ENCODE measurements at places on chromosomes 6 and 20.

- no peak for DNase-seq
Observed at GRCh38 chr20:22001886-22002285, 296.4 kb downstream of the PAX1 start.

- DNase-seq, result no peak
Observed at GRCh38 chr6:105594821-105595220, 191.9 kb upstream of the PREP start.

GRCh38 chr6:166616261-166617238 is 10.5 kb downstream of the RPS6KA2 start:
- no peak for DNase-seq

DNA sequence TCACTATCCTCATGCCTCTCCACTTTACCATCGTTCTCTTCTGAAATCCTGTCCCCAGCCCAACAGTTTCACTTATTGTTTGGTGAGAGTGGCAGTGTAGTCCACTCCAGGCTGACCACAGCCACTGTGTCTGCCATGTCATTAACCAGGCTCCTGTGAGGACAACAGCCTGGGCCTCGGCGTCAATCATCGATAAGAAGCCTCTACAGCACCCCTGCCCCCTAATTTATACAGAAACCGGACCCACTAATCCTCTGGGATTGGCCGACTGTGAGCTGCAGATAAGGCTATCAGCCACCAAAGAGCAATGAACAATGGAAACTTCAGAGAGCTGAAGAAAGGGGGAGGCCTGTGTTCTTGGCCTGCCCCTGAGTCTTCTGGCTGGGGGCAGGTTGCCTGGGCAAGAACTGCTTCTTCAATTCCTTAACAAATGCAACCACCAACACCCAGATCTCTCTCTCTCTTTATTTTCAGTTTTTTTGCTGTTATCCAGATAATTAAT is 3.4 kb downstream of the EGFL8 start:
- no peak for DNase-seq

- no peak for DNase-seq
Observed at GRCh38 chr6:166660157-166660688, 33.2 kb upstream of the RPS6KA2 start.

GRCh38 chr20:38224531-38224930 is 36.0 kb downstream of the KIAA1755 start:
- no peak for DNase-seq

GRCh38 chr6:282867-283416 is 9.3 kb upstream of the DUSP22 start:
- DNase-seq, result no peak

DNA sequence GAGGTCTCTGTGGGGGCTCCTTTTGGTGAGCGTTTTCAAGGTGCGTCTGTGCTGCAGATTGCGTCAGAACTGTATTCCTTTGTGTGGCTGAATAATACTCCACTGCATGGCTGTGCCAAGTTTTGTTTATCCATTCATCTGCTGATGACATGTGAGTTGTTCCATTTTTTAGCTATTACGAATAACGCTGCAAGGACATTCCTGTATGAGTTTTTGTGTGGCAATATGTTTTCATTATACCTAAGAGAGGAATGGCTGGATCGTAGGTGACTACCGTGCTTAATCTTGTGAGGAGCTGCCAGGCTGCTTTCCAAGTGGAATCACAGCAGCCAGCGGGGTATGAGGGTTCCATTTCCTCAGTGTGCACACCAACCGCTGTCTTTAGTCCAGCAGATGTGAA is 1.1 kb upstream of the DACT2 start:
- no peak for DNase-seq

GRCh38 chr20:38168791-38169589 is 3.9 kb upstream of the TGM2 start:
- no peak for DNase-seq

- no peak for DNase-seq
Observed at GRCh38 chr6:21214738-21215448, 378.7 kb upstream of the SOX4 start.

DNA sequence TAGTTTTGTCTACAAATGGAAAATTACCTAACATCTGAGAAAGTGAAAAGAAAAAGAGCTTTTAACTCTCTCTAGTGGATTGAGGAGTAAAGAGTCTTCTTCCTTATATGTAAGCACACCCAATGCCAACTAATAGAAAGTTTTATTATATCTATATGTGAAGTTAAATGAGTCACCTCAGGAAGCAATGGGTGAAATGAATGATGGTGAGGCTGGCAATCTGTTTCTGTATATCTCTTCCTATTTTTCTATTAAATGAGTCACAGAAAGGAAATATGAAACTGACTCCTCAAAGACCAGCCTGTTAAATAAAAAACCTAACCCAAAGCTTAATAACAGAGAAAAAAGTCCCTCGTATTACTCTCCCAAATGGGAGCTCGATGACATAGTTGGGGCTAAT is 71.3 kb downstream of the OTOR start:
- no peak for DNase-seq

GRCh38 chr6:38720295-38720694 is 5.2 kb downstream of the DNAH8 start:
- DNase-seq, result no peak

DNA sequence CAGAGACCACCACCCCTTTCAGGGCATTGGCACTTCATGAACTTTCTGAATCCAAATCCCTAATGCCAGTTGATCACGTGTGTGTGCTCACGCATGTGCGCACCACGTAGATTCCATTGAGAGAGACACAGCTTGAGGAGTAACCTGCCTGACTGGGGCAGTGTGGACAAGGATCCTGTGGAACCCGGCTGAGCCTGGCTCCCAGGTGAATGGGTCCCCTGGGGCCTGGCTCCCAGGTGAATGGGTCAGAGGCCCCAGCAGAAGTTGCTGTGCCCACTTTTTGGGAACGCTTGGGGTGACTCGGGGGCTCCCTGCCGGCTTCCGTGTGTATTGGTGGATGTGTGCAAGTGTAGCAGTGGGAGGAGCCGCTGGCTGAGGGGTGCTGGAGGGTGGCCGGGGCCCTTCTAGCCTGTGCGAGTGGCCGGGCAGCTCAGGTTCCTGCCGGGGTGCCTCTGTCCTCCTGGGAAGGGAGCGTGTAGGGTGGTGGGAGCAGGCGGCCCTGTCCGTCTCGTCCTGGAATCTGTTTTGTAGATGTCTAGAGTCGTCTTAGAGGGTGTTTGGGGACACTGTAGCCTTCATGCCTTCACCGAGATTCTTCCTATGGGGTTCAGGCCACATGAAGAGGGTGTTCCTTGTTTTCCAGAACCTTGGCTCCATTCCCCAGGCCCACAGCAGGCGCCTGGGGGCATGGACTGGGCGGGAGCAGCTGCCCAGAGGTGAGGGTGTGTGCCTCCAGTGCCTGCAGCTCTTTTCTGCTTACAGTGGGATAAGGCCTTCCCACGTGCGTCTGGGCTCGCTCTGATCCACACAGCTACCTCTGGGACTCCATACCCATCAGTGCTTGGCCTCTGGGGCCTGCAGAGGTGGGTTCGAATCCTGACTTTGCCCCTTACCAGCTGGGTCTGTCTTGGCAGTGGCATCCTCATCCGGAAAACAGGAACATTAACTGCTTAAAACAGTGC is 3.2 kb downstream of the RBM38 start:
- DNase-seq, result no peak

- no peak for DNase-seq
Observed at GRCh38 chr6:41763470-41763869, 16.2 kb downstream of the FRS3 start.

DNA sequence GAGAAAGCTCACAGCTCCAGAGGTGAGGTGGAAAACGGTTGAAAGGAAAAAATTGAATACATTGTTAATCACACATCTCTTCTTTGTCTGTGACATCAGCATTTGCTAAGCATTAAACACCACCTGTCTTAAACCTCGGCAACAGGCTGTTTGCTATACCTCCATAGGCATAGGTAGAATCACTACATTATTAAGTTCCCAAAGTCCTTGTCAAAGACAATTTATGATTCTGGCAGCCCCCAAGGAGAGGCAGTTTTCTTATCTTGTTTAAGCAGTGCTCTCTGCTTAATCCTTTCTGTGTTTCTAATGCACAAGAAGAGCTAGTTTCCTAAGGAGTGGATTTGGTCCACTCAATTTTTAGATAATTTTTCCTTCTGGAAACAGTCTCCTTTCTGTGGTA is 249.7 kb downstream of the NKAIN2 start:
- DNase-seq, result no peak

- DNase-seq, result peak; percentile 44
Observed at GRCh38 chr20:57473246-57474048, 51.5 kb downstream of the CTCFL start.

DNA sequence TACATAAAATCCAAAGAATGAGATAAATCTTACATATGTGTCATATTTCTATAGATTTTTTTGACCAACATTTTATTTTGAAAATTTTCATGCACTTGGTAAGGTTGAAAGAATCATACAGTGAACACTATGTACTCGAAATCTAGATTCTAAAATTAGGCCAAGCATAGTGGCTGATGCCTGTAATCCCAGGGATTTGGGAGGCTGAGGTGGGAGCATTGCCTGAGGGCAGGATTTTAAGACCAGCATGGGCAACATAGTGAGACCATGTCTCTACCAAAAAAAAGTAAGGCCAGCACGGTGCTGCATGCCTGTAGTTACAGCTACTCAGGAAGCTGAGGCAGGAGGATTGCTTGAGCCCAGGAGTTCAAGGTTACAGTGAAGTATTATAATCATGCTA is 158.6 kb downstream of the LAMA2 start:
- no peak for DNase-seq

GRCh38 chr6:111566873-111567517 is 38.7 kb downstream of the TRAF3IP2 start:
- no peak for DNase-seq

GRCh38 chr6:107670792-107671199 is 153.3 kb downstream of the SCML4 start:
- peak; percentile 43 for DNase-seq

DNA sequence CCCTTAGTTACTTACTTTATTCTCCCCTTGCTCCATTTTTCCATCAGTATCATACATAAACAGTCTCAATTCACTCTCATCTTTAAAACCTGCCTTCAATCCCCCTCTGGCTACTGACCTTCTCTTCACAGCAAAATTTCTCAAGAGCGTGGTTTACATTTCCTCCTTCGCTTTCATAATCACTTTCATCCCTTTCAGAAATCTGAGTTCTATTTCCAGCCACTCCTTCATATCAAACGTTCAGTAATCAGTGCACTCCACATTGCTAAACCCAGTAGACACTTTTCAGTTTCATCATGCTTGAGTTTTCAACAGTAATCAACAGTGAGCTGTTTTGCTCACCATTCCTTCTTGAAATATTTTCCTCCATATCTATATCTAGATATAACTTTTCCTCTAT is 176.7 kb upstream of the HSF2 start:
- no peak for DNase-seq

- no peak for DNase-seq
Observed at GRCh38 chr20:19699180-19699971, 58.7 kb upstream of the RIN2 start.

- DNase-seq, result no peak
Observed at GRCh38 chr20:48825566-48825920, 2.3 kb downstream of the PREX1 start.

DNA sequence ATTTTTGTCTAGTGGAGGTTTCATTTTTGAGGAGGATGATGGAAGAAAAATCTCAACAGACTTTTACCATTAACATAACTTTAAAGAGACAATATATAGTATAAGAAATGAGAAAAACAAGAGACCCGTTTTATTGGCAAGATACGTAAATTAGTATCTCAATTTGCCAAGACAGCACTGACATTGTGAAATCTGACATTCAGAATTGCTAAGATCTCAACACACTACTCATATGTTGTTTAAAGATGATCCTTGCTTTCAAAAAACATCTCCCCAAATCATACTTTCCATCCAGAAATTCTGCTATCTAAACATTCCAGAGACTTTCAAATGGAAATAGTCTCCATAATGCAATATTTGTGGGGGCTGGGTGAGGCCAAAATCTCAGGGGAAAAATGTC is 220.9 kb upstream of the CEP162 start:
- no peak for DNase-seq

DNA sequence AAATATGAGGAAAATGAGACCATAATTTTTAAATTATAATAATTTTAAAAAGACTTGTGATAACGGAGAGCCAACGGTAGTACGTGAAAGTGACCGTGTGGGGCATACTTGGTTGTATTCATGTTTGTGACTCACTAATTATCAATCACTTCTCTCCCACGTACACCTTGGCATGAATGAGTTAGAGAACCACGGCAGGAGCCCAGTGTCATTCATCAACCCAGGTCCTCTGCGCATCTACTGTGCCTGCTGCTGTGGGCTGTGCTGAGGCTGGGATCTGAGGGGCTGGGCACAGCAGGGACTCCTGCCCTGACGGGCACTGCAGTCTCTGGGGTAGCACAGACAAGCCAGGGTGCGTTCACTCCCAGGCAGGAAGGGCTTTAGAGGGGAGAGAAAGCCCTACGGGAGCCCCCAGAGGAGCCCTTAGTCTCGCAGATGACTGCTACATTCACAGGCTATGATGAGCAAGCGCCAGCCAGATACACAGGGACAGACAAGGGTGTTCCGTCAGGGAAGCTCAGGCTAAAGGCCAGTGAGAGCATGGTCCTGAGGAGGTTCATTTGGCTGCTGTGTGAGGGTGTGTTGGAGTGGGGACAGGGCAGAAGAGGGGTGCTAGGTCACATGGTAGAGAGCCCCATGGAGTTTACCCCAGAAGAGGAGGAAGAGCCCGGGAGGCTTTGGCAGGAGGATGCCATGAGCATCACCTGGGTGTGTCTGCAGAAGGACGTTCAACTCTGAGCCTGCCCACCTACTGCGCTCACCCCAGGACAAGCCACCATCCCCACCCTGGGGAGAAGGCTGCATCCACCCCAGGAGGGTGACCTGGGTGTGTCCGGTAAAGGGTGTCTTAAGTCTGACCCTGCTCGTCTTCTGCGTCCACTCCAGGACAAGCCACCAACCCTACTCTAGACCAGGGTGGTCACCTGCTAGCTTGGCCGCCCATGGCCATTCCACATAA is 8.2 kb upstream of the RPS6KA2 start:
- DNase-seq, result no peak

GRCh38 chr20:57053793-57054552 is 212.5 kb downstream of the BMP7 start:
- no peak for DNase-seq

DNA sequence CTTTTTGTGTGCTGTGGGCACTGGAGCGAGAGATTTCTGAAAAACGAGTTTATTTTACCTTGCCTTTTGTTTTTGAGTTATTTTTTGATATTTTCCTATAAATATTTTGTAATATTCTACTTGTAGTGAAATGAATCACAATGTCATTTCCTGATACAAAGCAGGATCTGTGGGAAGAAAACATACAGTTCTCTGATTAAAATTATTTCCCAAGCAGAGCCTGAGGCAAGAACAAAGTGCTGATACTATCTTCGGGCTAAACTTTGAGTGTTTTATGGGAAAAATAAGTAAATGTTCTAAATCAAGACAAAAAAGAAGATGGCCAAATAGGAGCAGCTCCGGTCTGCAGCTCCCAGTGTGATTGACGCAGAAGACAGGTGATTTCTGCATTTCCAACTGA is 33.7 kb upstream of the ELOVL5 start:
- DNase-seq, result no peak

DNA sequence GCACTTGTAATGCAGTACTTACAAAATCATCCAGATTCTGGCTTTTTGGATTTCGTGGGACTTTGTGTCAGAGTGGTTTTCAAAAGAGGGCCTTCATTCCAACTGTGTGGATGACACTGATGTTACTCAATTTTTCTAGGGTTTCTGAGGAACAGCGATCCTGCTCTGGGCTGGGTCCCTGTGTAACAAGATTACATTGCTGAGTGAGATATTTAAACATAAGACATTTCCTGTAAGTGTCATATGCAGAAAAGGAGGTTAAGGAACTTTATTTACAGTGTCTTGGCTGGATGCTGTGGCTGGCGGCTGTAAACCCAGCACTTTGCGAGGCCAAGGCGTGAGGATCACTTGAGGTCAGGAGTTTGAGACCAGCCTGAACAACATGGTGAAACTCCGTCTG is 6.7 kb downstream of the ZFAND3 start:
- DNase-seq, result no peak

GRCh38 chr20:3612795-3613572 is 50.2 kb downstream of the GFRA4 start:
- DNase-seq, result no peak

Data from KG1 (cell line).